ENCODE measurements at places on chromosomes 5 and 9.
A peak's percentile ranks its signal among the peaks of the same experiment; 100 is the strongest.

DNA sequence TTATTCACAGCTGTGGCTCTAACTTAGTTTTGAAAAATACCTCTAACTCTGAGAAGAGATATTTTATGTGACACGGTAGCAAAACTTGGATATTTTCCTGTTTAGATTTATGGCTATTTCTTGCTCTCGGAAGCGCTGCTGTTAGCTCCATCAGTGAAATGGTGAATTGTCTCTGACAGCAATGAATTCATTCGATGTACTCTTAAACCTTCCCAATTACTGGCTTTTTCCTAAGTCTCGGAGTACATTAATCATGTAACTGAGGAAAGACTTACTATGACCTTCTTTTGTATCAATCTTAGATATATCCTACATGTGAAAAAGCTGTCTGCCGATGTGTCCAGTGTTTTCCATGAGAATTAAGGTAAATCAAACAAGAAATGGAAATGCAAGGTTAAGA lies 613.0 kb downstream of the KIF4B start:
- DNase-seq = no peak

DNA sequence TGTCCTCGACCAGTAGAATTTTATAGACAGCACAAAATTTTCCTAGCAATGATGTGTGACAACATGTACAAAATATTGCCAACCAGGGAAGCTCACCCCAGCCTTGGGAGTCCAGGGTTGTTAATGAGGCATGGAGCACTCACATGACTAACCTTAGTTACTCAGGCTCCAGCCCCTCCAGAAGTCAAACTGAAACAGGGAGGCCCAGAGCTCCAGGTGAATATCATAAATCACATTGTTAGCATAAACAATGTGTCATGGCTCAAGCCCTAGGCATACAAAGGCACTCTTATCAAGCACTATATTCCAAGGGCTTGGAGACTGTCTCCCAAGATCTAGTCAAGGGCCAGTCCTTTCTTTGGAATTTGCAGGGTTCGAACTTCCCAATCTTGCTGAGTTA lies 44.4 kb downstream of the TNFAIP8 start:
- DNase-seq = no peak

GRCh38 chr5:167050568-167051401 lies 1240.7 kb upstream of the WWC1 start:
- DNase-seq = no peak

DNA sequence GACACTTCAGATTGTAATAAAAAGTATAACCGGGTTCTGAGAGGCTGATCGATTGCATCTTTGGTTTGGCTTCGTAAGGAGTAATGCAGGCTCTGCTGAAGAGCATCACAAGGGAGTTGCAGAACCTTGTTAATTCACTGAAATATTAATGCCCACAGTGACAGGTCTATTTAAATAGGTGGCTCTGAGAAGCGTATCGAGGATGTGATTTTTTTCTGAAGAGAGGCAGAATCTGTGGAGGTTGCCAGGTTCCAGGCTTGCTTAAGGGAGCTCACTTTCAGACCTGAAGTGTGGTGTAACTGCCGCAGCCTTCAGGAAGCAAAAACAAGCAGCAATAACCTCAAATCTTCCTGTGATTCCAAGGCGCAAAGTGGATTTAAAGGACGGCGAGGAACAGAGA lies 80.3 kb downstream of the ANKRD33B start:
- DNase-seq = no peak

- DNase-seq = peak; percentile 48
Measured at GRCh38 chr9:27535701-27536118, 6.1 kb upstream of the MOB3B start.

DNA sequence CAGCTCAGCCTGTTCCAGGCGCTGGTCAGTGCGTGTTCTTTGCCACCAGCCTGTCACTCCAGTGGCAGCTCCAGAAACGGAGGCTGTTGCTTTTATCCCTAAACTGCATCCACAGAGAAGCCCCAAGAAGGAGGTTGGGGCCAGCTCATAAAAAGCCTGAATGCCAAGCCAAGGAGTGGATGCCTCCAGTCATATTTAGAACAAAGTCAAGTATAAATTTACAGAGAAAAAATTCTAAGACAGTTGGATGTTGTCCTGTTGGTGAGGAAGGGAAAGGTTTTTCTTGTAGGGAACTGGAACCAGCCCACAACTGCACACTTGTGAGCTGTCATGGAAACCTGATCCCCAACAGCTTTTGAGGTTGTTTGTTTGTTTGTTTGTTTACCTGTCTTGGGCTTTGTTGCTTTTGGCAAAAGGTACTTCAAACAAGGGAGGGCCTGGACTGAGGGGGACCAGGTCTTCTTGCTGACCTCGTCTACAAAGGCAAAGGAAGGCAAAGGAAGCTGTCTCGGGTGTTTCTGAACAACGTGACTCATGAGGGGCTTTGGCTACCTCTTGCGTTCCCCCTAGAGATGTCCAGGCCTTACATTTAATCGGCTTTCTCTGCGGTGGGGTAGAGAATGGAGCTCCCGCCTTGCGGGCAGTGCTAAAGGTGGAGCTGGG lies 36.7 kb downstream of the OLFML2A start:
- no peak for DNase-seq

- DNase-seq = no peak
Measured at GRCh38 chr5:3340471-3340870, 255.2 kb upstream of the IRX1 start.

Data from dorsolateral prefrontal cortex (tissue), 122 donors.